ENCODE measurements at places on chromosomes 2 and 18.

GRCh38 chr2:12442476-12442847 lies 274.3 kb upstream of the TRIB2 start:
- DNase-seq, result no peak

- no peak for DNase-seq
Observed at GRCh38 chr2:160405077-160405867, 88.3 kb downstream of the RBMS1 start.

GRCh38 chr18:25825056-25825455 lies 265.4 kb downstream of the SS18 start:
- DNase-seq, result no peak

GRCh38 chr2:669323-669722 lies 7.9 kb downstream of the TMEM18 start:
- no peak for DNase-seq

DNA sequence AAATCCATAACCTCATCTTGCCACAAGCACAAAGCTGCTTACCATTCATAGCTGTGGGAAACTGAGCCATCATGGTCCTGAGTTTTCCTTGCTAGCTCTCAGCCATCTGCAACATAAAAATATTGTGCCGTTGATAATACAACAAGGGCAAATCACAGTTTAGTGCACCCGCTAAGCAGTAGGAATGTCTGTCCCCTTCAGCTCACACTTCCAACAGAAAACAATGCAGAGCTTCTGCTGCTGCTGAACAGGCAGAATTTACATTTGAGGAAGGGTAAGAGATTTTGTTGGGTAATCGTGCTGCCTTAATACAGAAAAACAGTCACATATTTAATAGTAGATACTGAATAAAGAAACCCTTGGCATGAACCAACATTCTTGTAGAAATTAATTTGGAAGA lies 32.3 kb downstream of the ITSN2 start:
- DNase-seq, result no peak

GRCh38 chr2:8461341-8461740 lies 220.5 kb upstream of the ID2 start:
- no peak for DNase-seq

DNA sequence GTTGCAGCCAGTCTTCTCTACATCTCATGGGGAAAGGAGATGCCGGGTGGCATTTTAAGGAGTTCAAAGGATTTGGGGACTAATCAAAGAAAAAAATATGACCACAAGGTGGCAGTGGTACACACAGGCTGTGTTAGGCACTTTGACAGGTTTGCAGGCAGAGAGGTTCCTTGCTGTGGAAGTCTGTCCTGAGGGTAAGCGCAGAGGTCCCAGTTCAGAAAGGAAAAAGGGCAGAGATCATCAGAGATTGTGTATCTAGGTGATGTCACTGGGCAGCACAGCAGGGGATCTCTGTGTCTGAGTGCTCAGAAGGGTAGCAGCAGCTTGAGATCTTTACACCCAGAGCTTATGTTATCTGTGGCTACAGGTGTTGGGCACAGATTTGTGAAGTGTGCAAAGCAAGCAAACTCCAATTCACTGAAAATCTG lies 231.4 kb downstream of the LRRTM1 start:
- no peak for DNase-seq
